ENCODE measurements at places on chromosomes 12 and 14.

- DNase-seq = no peak
Measured at GRCh38 chr14:20755037-20755436, 9.3 kb downstream of the EDDM3A start.

DNA sequence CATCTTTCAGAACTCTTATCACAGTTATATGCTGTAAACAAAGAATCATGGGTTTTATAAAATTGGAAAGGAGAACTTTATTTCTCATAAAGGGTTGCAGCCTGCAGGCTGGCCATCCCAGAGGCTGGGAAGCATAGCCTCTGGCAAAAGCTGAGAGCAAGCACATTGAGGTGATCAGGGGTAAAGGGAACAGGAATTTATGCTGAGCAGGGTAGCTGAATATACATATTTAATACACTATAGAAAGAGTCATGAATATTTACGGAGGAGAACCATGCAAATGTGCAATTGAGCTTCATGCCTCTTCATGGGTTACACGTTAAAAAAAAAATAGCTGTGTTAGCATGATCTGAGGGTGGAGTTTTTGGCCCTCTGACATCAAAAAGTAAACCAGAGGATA lies 653.3 kb downstream of the NRXN3 start:
- no peak for DNase-seq

DNA sequence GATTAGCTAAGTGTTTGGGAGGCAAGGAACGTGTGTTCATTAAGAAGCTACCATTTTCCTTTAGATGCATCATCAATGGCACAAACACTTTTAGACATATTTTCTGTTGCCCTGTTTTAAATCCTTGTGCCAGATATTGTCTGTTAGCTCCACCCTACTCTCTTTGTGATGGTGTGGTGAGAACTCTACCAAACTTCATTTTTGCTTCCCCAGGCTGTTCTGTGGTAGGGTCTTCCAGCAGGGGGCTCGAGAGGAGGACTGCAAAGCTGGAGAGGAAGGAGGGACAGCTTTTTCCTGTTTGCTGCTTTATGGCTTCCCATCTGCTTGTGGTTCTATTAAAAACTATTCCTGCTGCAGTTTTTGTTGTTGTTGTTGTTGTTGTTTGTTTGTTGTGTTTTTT lies 23.8 kb upstream of the STRAP start:
- no peak for DNase-seq

GRCh38 chr14:95395098-95395737 lies 75.5 kb upstream of the CLMN start:
- DNase-seq = no peak

DNA sequence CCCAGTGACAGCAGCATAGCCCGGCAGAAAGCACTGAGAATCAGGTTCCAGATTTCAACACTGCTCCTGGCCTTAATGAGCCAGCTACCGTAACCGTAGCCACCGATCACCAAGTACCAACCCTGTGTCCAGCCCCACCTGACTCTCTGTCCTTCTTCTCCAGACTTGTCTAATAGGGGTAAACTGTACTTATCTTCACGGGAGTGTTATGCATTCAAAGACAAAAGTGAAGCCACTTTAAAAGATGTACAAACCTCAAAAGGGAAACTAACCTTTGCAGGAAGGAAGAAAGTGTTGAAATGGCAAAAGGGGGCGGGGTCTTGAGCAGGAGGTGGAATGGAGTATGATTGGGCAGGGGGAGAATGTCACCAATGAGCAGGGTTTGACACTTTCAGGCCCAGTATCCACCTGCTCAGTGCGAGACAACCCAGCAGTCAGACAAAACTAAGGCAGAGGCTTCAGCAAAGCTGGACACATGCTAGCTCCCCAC lies 226.1 kb downstream of the CHST11 start:
- no peak for DNase-seq

DNA sequence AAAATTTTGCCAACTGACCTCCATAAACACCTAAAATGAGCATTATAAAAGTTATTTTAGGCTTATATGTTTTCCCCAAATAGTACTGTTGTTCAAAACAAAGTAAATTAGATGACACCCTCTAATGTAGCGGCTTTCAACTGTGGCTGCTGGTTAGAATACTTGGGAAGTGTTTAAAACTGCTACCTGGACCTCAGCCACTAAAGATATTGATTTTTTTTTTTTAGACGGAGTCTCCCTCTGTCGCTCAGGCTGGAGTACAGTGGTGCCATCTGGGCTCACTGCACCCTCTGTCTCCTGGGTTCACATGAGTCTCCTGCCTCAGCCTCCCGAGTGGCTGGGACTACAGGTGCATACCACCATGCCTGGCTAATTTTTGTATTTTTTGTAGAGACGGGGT lies 16.2 kb downstream of the PRORP start:
- DNase-seq = no peak

DNA sequence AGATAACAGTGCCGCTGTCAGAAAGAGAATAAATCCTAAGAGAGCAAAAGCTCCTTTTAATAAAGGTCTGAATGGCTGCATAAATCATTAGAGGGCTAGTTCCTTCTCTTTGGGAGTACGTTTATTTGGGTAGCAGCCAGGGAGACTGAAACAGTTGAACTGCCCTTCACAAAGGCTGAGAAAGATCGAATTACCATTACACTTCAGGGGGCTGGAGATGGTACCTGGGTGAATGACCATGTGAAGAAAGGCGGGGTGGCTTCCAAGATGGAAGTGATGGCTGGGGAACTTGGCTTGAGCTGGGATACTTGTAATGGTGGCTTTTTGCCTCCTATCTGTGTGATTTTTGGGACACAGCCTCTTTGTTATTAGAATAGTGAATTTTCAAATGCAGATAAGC lies 1.7 kb upstream of the FGD4 start:
- peak; percentile 45 for DNase-seq

GRCh38 chr14:101201535-101202151 lies 298.1 kb upstream of the RTL1 start:
- no peak for DNase-seq

- DNase-seq = no peak
Measured at GRCh38 chr12:51188359-51189051, 15.6 kb upstream of the TFCP2 start.

DNA sequence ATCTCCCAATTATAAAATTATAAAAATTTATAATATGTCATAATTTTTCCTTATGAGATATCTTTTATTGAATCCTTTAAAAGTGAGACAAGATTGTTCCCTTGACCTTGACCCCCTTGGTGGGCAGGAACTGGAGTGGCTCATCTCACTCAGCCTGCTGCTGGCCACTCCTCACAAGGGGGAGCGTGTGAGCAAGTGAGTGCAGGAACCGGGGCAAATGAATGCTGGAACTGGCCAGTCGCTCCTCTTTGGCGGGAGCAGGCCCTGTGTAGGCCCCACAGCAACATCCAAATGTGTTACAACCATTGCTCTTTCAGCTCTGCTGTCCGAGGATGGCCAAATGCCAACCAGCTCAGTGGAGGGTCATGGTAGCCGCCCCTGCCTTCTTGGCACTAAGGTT lies 178.8 kb downstream of the ETNK1 start:
- DNase-seq = no peak

GRCh38 chr12:9113296-9113986 lies 2.3 kb downstream of the A2M start:
- no peak for DNase-seq

GRCh38 chr14:26663506-26663905 lies 65.7 kb upstream of the NOVA1 start:
- DNase-seq = no peak

- no peak for DNase-seq
Measured at GRCh38 chr14:68624541-68625220, 168.2 kb downstream of the ZFP36L1 start.

DNA sequence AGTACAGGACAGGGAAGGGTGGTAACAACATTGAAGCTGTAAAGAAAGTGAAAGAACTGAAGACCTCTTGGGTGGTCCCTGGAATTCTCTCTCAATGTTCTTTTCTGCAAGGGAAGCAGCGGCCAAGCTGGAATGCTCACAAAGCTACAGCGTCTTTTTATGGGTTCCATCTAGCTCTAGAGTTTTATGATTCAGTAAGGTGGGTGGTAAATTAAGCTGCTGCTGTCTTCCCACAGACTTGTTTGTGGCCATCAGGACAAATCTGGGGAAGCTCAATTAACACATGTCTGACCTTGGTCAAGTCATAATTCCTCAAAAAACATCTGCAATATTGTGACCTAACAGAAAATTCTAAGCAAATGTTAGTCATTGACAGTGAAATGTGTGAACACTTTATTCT lies 139.1 kb downstream of the MED13L start:
- no peak for DNase-seq

DNA sequence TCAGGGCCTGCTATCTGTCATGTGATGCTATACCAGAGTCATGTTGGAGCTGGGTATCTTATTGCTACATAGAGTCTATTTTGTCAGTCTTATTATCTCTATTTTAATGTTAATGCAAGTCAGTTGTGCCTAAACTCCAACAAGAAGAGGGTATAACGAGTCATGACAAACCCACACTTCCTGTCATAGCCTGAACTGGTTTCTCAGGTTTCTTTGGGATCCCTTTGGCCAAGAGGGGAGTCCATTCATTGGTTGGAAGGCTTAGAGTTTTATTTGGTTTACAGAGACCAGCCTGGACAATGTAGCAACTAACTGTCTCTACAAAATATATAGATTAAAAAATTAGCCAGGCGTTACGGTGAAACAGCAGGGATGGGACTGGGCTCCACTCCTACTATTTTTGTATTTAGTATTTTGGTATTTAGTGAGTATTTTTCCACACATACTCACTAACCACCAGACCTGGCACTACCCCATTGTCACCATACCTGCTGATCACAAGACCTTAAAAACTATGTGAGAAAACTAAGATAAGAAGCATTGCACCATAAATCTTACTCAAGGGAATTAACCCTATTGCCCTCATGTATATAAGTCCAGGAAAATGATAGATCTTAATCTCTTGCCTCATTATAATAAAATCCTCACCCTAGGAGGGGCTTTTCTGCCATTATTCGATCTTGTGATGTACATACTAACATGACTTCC lies 387.5 kb downstream of the IPO8 start:
- no peak for DNase-seq

- no peak for DNase-seq
Measured at GRCh38 chr14:105085766-105086165, 20.5 kb upstream of the GPR132 start.

All from NCI-H345 (cell line).